RPMI8226 (cell line): ENCODE measurements at places on chromosomes 13 and 19.

GRCh38 chr19:14328406-14328805 lies 52.8 kb upstream of the ADGRE5 start:
- no peak for DNase-seq

DNA sequence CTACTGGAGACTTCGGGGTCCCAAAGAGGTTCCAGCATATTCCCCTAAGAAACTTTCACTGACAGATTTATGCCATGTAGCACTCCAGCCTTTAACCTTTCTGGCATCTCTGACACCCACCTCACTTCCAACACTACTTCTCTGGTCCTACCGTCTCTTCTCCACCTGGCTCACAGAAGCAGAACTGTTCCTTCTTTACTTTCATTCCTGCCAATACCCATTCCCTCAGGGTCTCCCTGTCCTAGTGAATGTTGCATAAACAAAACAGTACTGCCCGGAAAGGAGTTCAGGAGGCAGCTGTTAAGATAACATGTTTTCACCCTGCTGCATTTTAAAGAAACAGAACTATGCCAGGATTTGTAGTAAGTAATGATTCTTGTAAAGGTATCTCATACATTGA lies 136.0 kb upstream of the MIR17HG start:
- DNase-seq: no peak

DNA sequence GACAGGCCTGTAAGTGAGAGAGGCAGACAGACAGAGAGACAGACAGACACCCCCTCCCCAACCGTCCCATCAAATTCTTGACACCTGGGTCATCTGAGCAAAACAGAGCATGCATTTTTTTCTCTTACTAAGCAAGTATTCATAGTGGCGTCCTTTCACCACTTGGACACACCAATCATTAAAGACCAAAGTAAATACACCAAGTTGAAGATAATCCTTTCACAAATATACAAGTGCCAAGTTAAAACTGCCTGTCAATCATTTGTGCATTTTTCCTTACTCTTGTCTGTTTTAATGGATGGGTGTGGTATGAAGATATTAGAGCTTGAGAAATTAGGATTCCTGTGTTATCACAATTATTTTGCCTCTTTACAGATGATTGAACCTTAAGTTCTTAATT lies 337.3 kb downstream of the ATP8A2 start:
- no peak for DNase-seq

- no peak for DNase-seq
These were observed 51.6 kb downstream of the SACS start for GRCh38 chr13:23381866-23382265.

GRCh38 chr13:29830000-29830399 lies 20.4 kb downstream of the UBL3 start:
- no peak for DNase-seq

GRCh38 chr13:86052141-86052540 lies 252.9 kb upstream of the SLITRK6 start:
- DNase-seq: no peak

- DNase-seq: no peak
These were observed 175.0 kb downstream of the URI1 start for GRCh38 chr19:30116984-30117555.

GRCh38 chr13:27595055-27595811 lies 25.1 kb downstream of the LNX2 start:
- no peak for DNase-seq
